Aortic smooth muscle cell (primary cell): ENCODE measurements at places on chromosomes 3 and 15. TPM values are rescaled to one million over a fixed set of nuclear protein-coding genes. Genes with fewer than 3 reads are reported as not detected.

CCR3 gene
- total RNA-seq: not detected in 2 replicates

NR2F2 gene
- 8.5 and 12.7 TPM in 2 replicates for total RNA-seq

CMC1 gene
- 4.5 and 4.6 TPM in 2 replicates for total RNA-seq

DUOXA2 gene
- not detected in 2 replicates for total RNA-seq

CHRNA5 gene
- 0.13 and 0.31 TPM in 2 replicates for total RNA-seq

DNAJC19 gene
- 24.0 and 24.1 TPM in 2 replicates for total RNA-seq
